ENCODE measurements at places on chromosomes 7 and 10. TPM values are rescaled to one million over a fixed set of nuclear protein-coding genes. Genes with fewer than 3 reads are reported as not detected.

TCAF2 gene
- 6.7 TPM for total RNA-seq

CYP17A1 gene
- total RNA-seq, result 1.2 TPM

STEAP2 gene
- total RNA-seq, result 22.4 TPM

SMO gene
- total RNA-seq, result 21.9 TPM

AKR1C4 gene
- total RNA-seq, result not detected

CPN1 gene
- total RNA-seq, result not detected

GNGT1 gene
- 2.9 TPM for total RNA-seq

STX1A gene
- total RNA-seq, result 24.6 TPM

MYL7 gene
- not detected for total RNA-seq

CRTAC1 gene
- 2.2 TPM for total RNA-seq

INA gene
- total RNA-seq, result 1.4 TPM

PKD1L1 gene
- total RNA-seq, result under 0.01 TPM

SLC16A12 gene
- 2.2 TPM for total RNA-seq

DNA sequence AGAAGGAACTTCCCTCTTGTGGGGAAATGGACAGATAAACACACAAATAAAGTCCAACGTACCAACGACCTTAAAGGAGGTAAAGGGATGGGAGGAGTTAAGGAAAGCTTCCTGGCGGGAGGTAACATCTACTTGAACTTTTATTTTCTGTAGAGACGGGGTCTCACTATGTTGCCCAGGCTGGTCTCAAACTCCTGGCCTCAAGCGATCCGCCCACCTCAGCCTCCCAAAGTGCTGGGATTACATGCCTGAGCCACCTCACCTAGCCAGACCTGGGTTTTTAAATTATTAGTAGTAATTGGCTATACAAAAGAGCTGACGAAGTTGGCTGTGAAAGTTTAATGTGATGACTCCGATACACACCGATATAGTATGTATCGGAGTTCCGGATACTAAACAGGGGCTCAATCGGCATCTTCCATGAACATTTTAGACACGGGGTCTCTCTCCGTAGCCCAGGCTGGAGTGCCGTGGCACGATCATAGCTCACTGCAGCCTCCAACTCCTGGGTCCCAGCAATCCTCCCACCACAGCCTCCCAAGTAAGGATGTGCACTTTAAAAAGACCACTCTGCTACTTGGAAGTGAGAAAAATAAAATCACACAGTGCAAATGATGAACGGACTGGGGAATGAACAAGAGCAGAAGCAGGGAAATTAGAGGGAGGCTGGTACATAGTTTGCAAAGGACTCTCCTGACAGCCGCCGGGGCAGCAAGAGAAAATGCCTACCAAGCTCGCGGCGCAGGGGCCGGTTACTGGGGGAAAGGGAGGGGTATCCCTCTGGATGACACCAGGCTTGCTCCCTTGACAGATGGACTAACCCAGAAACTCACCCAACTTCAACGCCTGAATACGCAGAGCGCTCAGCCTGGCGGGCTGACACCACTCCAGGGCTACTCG is 1.0 kb downstream of the BCL7B start:
- no peak for DNase-seq

DNA sequence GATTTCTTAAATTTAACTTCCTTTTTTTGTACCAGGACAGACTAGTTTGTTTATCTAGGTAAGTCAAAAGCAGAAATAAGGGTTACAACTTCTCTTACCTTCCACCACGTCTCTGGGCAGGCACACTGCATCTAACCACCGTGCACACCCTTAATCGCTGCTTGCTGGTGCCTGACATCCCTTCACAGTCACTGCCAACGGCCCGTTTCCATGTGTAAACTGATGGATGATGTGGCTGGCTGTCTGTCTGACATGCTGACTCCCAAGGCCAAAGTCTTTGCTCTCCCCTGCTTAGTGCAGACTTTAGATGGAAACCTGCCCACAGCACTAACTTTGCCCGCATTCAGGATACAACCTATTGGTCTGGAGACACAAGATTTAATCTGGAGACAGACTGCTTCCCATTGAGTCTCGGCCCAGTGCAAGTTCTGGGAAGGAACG is 1.1 kb downstream of the TMEM273 start:
- DNase-seq, result no peak

GRCh38 chr10:114638821-114639625 is 19.1 kb downstream of the ABLIM1 start:
- no peak for DNase-seq

GRCh38 chr10:105075031-105075430 is 433.9 kb downstream of the SORCS3 start:
- no peak for DNase-seq

DNA sequence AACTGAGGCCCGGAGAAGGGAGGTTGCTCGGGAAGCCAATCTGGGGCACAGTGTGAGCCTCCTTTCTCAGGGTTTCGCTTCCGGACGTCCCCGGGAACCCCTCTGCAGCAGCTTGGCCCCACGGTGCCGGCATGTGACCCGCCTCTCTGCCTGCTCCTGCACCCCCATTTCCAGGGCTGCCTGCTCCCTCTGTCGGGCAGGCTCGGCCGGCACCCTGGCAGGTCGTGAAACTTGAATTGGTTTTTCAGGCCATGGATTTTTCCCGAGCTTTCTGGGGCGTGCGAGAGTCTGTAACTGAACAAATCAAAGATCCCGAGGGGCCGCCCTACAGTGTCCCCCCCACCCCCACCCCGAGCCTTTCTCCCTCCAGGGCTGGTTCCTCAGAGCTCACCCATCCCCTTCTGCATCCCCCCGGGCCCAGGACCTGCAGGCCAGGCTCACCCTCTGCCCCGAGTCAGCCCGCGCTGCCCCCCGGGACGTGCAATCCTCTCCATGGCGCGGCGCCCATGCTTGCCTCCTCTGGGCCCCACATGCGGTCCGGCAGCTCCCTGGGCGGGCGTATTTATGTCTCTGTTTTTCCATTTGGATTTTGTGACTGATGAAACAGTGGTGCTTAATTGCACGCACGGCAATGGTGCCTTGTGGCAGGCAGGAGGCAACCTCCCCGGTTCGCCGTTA is 58.1 kb downstream of the UNCX start:
- no peak for DNase-seq

DNA sequence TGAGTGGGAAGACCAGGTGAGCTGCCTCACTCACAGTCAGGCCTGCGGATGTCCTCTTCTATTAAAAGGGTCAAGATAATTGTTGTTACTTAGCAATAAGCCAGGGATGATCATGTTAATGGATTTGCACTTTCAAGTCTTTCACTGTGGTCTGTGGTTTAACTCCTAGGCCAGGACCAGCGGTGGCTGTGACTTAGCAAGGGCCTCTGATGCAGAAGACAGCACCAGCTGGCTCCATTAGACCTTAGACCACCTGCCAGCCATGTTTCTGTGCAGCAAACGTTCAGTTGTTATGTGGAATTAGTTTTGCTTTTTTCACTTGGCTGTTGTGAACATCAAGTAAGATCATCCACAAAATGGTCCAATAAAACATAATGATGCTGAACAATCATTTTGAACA is 537.3 kb downstream of the TNS3 start:
- no peak for DNase-seq

GRCh38 chr7:102285540-102286236 is 980 bp upstream of the SH2B2 start:
- no peak for DNase-seq

DNA sequence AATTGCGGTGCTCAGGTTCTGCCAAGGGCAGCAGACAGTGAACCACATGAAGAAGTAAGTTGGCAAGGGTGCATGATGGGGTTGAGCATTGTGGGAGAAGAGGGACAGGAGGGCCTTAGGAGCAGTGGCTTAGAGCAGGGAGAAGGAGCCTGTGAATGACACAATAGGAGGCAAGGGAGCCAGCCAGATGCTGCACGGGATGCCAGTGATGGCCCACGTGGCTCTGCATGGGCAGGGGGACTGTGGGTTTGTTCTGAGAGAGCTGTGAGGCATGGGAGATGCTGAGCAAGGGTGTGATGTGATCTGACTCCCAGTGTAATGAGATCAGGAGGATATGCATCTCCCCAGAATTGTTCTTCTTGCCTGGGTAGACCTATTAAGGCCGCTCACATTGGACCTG is 60.9 kb downstream of the C10orf90 start:
- no peak for DNase-seq

DNA sequence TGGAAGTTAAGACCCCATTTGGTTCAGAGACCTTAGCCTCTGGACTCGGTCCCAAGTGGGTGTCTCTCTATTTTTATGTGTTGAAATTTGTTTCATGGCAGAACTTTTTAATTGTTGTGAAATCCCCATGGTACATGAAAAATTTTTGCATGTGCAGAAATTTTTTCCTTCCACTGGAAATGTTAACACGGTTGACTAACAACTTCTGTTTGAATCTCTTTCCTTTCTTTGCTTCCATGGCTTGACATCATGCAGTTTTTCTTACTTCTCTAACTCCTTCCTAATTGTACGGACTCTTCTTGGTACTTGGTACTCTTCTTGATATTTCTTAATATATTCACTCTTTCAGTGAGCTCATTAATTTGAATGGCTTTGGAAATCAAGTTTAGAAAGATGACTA is 18.3 kb downstream of the MDFIC start:
- no peak for DNase-seq

DNA sequence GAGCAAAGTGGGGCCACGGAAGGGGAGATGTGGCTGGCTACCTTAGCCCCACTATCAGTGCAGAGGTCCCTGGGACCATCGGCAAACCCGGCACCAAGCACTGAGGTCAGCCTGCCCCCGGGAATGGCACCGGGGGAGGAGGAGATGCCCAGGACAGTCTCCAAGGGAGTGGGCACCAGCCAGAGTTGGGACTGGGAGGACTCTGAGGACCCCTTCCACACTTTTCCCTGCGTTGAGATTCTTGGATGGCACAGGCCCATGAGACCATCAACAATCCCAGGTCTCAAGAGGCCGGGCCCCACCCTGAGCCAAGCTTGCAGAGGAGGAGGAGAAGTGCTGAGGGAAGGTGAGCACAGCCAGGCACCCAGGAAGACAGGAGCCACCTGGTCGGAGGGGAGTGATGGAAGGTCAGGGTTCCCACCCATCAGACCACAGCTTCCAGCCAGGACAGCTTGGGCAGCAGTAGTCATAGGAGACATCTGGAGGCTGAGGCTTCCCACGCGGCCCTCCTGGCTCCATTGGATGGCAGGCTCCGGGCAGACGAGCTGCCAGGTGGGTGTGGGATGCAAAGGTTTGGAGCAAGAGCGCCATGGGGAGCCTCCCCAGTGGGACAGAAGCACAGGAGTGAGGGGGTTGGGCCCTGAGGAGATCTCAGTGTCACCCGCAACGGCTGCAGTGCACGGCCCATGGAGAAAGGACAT is 2.6 kb upstream of the OPN4 start:
- no peak for DNase-seq

DNA sequence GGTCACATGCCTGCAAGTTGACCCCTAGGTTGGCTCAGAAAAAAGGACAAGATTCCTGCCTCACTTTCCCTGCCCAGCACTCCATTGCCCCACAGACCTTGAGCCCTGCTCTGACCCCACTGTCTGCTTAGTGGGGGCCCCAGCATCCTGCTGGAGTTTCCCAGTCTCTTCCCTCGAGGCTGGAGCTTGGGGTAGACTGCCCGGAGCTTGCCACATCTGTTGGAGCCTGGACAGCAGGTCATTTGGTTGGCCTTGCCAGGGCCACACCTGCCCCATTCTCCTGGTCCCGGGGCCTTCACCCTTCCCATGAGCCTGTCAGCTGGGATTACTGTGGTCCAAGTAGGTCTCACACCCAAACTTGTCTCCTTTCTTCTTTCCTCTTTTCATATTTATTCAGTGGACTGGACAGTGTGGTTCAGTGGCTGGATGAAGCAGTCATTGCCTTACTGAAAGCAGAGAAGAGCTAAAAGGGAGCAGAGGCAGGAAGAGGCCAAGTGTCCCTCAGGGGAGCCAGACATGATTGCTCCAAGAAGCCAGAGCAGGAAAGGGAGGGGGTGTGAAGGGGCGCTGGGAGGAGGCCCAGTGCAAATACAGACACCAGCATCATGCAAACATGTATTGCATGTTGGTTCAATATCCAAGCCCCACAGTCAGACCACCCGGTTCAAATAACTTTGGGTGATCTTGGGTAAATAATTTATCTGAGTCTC is 56.2 kb upstream of the CACUL1 start:
- DNase-seq, result no peak

GRCh38 chr10:86100581-86101061 is 266.0 kb downstream of the GRID1 start:
- no peak for DNase-seq

GRCh38 chr7:15801041-15801440 is 114.6 kb upstream of the MEOX2 start:
- no peak for DNase-seq

GRCh38 chr7:133026210-133026859 is 55.6 kb downstream of the CHCHD3 start:
- DNase-seq, result no peak

DNA sequence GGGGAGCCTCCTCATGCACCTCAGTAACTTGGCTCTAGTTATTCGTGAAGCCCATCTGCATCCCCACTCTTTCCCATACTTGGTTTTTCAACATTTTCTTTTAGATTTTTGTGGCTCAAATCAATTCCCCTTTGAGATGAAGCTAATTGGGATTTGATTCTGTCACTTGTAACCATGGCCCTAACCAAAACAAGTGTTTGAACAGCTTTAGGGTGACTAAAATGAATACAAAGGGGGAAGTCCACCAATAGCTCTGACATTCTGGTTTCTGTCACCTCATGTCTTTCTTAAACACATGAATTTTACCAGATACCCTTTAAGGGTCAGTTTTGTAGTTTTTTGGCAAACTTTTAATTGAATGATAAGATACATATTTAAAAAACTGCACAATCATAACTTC is 87.0 kb downstream of the PCGF5 start:
- DNase-seq, result no peak

- DNase-seq, result no peak
Measured at GRCh38 chr7:127897704-127898454, 133.4 kb downstream of the LRRC4 start.

- no peak for DNase-seq
Measured at GRCh38 chr10:57593983-57594573, 673.6 kb downstream of the IPMK start.

- no peak for DNase-seq
Measured at GRCh38 chr7:79180533-79180932, 272.9 kb downstream of the MAGI2 start.
